ENCODE measurements at places on chromosomes 7 and 10.

DNA sequence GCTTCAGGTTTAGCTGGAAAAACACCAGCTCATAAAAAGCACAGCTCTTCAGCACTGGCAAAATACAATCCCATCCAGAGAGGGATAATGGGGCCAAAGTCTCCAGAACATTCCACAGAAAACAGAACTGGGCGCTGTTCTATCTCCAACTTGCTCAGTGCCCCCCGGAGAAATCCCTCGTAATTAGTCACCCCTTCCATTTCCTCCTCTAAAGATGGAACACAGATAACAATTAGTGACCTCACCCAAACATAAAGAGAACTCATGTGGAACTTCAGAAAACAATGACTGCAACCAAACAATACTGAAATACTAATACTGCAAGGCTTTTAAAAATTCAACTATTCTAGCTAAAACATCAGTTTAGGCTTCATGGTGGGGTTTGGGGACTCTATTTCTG, 46.3 kb downstream of the KIAA1549 start:
- DNase-seq, result no peak

- no peak for DNase-seq
Measured at GRCh38 chr10:119742947-119743648, 17.2 kb downstream of the INPP5F start.

DNA sequence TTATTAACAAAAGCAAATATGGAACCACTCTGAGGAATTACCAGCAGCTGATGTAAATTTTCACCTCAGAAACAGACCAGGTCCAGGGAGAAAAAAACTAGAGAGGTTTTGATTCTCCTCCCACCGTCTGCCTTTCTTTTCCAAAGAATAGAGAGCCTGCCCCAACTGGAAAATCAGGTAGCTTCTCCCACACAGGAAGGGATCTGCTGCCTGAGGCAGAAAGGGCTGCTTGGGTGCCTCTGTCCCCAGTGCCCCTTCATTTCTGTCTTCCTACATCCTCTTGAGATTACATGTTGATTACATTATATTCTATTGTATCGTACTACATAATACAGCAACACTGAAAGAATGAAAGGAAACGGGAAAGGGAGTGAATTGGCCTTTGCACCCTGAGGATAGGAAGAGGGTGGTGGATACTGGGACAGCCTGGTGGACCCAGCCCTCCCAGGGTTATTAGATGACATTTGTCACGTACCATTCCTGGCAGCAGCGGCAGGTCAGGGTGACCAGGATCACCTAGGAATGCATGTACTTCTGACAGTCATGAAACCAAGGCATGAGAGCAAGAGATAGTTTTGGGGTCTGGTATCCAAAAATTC, 8.9 kb downstream of the ST8SIA6 start:
- DNase-seq, result no peak

- DNase-seq, result no peak
Measured at GRCh38 chr7:79782256-79782655, 328.8 kb upstream of the MAGI2 start.

DNA sequence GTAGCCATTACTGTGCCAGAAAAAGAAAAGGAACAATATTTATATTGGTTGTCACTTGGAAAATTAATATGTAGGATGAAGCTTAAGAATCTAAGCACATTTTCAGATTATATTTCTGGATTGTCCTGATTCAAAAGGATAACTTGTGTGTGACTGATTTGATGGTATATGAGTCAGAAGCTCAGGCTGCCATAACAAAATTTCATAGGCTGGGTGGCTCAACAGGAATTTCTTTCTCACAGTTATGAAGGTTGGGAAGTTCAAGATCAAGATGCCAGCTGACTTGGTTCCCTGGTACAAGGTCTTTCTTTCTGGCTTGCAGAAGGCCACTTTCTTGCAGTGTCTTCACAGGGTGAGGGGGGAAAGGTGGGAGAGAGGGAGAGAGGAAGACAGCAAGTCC, 108.5 kb downstream of the ST7 start:
- DNase-seq, result no peak

- DNase-seq, result no peak
Measured at GRCh38 chr10:62696798-62697197, 107.7 kb upstream of the ADO start.

DNA sequence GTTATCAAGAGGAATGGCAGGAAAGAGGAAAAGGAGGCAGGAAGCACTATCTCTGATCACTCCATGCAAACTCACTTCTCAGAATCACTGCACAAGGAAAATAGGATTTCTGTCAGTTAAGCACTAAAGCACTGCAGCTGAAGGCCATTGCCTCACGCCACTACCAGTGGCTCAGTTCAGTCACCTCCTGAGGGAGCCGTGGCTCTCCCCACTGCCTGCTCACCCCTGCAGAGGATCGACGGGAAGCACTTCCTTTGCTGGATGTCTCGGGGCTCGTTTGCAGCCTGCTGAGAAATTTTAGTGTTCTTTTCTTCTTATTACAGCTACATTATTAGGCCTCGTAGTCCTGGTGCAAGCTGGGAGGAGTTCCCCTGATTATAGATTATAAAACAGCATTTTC, 90.1 kb upstream of the ADCY1 start:
- DNase-seq, result no peak

DNA sequence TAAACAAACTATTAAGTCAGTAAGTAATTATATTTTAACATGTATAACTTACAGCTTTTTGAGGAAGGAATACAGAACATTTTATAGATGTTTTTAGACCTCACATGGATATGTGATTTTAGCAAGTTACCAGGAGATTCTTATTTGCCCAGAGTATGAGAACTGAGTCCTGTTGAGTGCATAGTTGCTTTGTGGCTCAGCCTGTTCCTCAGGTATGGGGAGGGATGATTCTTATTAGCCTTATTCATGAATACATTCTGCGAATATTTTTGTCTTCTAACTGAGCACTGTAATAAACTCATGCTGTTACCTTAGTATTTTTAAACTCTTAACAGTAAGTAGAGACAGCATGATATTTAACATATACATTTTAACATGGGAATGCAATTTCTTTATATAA, 17.9 kb downstream of the BTAF1 start:
- no peak for DNase-seq

DNA sequence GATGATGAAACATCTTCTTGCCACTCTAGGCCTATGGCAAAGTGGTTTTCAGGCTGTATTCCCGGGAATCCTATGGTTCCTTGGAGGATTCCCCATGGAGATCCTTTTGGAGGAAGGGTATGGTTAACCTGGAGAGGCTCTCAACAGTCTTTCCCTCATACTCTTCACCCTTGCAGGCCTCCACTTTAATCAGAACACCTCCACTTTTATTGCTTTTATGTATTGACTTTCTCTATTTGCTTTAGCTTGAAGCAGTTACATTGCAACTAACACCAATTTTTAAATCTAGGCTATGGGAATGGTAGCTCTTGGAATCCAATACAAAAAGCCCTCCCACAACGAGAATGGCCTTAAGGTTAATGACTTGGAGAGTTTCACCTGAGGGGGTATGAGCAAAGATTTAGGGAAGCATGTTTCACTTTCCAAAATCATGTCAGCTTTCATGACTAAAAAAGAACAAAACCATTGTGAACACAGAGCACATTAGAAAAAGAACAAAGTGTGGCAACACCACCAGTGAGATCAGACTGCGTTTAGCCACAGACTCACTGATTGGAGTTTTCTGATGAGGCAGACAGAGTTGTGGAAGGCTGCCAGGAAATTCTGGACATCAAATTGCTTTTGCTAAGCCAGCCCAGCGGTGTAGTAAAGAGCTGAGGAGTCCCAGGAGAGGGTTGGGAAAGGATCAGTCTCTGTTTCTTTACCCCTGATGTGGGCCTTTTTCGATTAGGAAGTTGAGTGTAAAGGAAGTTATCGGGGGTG, 130.4 kb upstream of the BMPER start:
- peak; percentile 54 for DNase-seq

DNA sequence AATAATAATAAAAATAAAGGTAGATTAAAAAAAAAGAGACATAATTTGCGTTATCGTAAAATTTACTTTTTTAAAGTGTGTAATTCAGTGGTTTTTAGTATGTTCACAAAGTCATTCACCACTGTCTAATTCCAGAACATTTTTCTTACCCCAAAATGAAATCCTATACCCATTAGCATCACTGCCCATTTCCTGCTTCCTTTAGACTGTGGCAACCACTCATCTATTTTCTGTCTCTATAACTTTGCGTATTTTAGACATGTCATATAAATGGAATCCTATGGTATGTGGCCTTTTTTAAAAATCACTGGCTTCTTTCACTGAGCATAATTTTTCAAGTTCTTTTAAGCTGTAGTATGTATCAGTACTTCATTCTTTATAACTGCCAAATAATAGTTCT, 53.6 kb downstream of the KAT6B start:
- no peak for DNase-seq

- no peak for DNase-seq
Measured at GRCh38 chr10:113007343-113007771, 57.3 kb downstream of the TCF7L2 start.

DNA sequence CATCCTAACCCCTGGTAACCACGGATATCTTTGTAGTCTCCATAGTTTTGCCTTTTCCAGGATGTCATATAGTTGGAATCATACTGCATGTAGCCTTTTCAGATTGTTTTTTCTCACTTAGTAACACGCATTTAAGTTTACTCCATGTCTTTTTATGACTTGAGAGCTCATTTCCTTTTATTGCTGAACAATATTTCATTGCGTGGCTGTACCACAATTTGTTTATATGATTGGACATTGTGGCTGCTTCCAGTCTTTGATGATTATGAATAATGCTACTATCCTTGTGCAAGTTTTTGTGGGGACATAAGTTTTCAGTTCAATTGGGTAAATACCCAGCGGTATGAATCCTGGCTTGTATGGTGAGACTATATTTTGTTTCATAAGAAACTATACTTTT, 60.8 kb downstream of the AOAH start:
- no peak for DNase-seq

DNA sequence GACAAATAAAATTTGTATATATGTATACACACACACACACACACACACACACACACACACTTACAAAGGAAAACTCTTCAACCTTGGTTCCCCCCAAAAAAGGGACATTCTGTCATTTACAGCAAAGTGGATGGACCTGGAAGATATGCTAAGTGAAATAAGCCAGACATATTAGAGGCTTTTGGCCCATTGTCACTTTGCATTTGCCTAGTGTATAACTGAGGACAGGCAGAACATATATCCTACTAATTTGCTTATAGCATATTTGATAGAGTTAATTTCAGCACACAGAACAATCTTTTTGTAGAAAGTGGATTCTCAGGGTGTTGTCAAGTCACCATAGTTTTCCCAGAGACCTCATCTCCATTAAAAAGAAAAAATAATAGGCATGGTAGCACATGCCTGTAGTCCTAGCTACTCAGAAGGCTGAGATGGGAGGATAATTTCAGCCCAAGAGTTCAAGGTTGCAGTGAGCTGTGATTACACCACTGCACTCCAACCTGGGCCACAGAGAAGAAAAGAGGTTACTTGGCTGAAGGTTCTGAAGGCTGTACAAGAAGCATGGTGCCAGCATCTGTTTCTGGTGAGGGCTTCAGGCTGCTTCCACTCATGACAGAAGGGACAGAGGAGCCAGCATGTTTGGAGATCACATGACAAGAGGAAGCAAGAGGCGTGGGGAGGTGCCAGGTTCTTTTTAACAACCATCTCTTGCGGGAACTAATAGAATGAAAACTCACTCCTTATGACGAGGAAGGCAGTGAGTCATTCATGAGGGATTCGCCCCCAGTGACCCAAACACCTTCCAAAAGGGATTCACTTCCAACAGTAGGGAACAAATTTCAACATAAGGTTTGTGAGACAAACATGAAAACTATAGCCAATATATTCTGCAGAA, 135.6 kb downstream of the TMEM168 start:
- DNase-seq, result no peak

DNA sequence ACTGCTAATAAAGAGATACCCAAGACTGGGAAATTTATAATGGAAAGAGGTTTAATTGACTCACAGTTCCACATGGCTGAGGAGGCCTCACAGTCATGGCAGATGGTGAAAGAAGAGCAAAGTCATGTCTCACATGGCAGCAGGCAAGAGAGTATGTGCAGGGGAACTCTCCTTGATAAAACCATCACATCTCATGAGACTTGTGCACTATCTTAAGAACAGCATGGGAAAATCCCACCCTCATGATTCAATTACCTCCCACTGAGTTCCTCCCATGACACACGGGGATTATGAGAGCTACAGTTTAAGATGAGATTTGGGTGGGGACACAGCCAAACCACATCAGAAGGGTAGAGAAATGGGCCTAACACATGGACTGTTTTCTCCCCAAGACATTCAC, 156.3 kb downstream of the CCDC71L start:
- DNase-seq, result no peak

DNA sequence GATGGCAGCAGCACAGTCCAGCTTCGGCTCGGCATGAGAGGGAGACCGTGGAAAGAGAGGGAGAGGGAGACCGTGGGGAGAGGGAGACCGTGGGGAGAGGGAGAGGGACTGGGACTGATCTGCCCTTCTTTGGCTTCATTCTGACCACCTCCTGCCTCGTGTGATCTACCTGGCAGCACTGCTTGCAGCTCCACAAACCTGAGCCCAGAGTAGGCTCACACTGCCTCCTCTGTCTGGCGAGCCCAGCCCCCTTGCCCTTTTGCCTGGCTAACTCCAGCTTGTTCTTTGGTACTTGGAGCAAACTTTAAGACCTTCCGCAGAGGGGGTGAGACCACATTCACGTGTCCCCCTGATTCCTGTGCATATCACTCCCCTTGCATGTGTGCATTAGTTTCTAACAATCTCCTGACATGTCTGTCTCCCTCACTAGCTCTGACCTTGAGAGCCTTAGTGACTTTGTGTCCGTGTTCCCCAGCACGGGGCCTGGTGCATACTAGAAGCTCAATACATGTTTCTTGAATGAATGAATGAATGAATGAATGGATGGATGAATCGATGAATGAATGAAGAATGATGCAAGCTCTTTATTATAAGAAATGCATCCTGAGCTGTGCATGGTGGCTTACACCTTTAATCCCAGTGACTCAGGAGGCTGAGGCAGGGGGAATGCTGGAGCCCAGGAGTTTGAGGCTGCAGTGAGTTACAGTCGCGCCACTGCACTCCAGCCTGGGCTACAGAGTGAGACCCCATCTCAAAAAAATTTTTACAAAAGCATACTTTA, 31.2 kb downstream of the UBTD1 start:
- DNase-seq, result no peak

DNA sequence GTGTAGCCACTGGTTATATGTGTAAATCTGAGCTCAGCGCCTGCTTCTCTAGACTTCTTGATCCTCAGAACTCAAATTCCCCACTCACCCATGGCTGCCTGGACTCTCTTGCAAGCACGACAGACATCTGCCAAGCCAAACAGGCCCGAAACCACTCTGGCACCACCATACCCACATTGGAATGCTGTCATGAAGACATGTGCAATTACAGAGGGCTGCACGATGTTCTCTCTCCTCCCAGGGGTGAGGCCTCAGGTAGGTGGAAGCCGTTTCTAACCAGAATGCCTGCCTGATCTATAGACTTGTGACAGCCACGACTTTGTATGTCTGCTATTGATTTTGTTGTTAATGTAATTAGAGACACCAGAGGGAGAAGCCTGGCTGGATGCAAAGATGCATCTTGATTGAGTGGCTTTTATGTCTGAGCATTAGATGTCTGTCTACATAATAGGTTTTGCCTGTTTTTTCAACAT, 4.0 kb downstream of the BAMBI start:
- DNase-seq, result no peak

- no peak for DNase-seq
Measured at GRCh38 chr10:106714734-106715555, 449.6 kb downstream of the SORCS1 start.
